Fibroblast of skin of left biceps (primary cell): ENCODE measurements at places on chromosomes 6 and 20.

- DNase-seq = no peak
Observed at GRCh38 chr6:105364243-105364642, 38.6 kb downstream of the PREP start.

- no peak for DNase-seq
Observed at GRCh38 chr6:65786815-65787214, 79.8 kb upstream of the EYS start.

GRCh38 chr6:5190507-5190906, 70.2 kb downstream of the LYRM4 start:
- peak; percentile 87 for DNase-seq

DNA sequence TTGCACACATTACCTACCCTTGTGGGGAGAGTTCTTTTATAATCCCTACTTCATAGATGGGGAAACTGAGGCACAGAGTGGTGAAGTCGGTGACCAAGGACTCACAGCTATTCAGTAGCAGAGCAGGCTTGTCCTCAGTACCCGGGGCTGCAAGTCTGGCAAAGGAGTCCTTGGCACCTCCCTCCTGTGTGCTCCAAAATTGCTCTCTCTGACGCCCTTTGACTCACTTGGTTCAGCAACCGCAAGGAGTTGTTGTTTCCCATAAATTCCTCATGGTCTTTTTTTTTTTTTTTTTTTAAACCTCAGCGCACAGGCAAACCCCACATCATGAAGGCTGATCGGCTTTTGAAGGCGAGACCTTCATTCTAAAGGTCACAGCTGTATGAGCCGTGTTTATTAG, 143.2 kb downstream of the CEBPB start:
- DNase-seq = peak; percentile 68

- no peak for DNase-seq
Observed at GRCh38 chr6:132068766-132069165, 117.6 kb upstream of the CCN2 start.

GRCh38 chr20:444117-444516, 18.2 kb downstream of the TBC1D20 start:
- DNase-seq = no peak

GRCh38 chr20:48957053-48957481, 35.6 kb downstream of the ARFGEF2 start:
- DNase-seq = no peak

GRCh38 chr20:43032459-43032858, 157.2 kb downstream of the PTPRT start:
- DNase-seq = no peak

GRCh38 chr6:157800420-157801237, 22.4 kb upstream of the SNX9 start:
- no peak for DNase-seq

DNA sequence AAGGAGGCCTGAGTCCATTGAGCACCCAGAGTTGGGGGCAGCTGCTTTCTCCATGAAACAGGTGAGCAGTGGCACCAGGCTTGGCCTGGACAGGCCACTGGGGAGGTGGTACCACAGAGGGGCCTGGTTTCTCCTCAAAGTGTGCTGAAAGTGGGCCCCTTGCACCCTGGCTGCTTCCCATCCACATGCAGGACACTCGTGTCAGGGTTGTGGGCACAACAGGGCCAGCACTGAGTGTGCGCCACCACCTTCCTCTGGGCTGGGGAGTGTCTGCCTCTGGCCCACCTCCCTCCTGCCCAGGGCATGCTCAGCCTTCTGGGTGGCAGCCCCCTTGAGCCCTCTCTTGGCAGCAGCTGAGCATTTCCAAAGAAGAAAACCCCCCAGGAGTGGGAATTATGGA, 5.2 kb upstream of the SLC22A1 start:
- no peak for DNase-seq

GRCh38 chr6:93278241-93278640, 141.1 kb downstream of the EPHA7 start:
- no peak for DNase-seq

DNA sequence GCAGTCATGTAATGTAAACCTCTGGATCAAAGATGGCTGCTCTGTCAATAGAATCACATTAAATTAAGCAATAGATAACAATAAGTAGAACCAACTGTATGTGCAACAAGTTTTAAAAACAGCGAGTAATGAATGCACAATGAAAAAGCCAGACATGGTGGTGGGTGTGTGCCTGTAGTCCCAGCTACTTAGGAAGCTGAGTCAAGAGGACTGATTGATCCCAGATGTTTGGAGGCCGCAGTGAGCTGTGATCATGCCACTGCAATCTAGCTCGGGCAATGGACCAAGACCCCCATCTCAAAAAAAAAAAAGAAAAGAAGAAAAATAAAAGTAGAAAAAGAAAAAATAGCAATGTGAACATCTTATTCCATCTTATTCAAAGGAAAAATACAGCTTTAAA, 558.7 kb upstream of the MMS22L start:
- DNase-seq = peak; percentile 90

GRCh38 chr20:9200620-9201019, 131.7 kb downstream of the PLCB4 start:
- DNase-seq = peak; percentile 53

DNA sequence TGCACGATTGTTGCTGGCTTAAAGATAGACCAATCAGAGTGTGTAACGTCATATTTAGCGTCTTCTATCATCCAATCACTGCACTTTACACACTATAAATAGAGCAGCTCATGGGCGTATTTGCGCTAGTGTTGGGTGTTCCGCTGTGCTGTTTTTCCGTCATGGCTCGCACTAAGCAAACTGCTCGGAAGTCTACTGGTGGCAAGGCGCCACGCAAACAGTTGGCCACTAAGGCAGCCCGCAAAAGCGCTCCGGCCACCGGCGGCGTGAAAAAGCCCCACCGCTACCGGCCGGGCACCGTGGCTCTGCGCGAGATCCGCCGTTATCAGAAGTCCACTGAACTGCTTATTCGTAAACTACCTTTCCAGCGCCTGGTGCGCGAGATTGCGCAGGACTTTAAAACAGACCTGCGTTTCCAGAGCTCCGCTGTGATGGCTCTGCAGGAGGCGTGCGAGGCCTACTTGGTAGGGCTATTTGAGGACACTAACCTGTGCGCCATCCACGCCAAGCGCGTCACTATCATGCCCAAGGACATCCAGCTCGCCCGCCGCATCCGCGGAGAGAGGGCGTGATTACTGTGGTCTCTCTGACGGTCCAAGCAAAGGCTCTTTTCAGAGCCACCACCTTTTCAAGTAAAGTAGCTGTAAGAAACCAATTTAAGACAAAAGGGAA, 57.9 kb downstream of the TRIM38 start:
- DNase-seq = peak; percentile 89

GRCh38 chr6:109458774-109459531, 3.4 kb upstream of the MICAL1 start:
- no peak for DNase-seq

DNA sequence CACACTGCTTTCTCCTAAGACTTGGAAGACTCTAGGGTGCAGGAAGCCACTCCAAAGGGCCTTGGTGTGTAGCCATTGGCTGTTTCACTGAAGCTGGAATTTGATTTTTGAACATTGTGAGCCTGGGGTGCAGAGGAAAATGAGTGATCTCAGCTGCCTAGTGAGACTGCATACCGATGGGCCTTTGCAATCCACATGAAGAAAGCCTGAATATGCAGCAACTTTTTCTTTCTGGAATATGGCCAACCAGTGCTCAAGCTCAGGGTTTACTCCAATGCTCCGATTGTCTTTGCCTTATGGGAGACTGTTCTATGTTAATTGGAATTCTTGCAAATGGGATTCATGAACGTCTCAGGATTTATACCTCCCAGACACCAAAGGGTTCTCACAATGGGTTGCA, 242.6 kb downstream of the DOK5 start:
- DNase-seq = no peak

- no peak for DNase-seq
Observed at GRCh38 chr6:117548797-117549301, 53.5 kb downstream of the GOPC start.

DNA sequence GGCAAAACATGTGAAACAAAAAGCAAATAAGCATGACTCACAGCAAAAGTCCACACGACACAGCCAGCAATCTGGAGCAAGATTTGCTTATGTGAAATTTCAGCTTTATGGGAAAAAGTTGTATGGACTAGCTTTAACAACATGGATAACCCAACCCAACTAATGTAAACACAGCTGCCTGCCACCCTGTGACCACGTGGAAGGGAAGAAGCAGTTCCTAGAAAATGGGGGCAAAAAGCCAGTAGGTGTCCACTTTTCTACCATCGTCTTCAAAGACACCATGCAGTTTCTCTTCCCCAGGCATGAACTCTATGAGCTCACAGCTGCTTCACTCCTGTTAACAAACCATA, 425.4 kb upstream of the RNF217 start:
- DNase-seq = no peak

- DNase-seq = no peak
Observed at GRCh38 chr6:11318835-11319813, 86.7 kb upstream of the NEDD9 start.

GRCh38 chr6:21749754-21750153, 156.2 kb downstream of the SOX4 start:
- DNase-seq = no peak

DNA sequence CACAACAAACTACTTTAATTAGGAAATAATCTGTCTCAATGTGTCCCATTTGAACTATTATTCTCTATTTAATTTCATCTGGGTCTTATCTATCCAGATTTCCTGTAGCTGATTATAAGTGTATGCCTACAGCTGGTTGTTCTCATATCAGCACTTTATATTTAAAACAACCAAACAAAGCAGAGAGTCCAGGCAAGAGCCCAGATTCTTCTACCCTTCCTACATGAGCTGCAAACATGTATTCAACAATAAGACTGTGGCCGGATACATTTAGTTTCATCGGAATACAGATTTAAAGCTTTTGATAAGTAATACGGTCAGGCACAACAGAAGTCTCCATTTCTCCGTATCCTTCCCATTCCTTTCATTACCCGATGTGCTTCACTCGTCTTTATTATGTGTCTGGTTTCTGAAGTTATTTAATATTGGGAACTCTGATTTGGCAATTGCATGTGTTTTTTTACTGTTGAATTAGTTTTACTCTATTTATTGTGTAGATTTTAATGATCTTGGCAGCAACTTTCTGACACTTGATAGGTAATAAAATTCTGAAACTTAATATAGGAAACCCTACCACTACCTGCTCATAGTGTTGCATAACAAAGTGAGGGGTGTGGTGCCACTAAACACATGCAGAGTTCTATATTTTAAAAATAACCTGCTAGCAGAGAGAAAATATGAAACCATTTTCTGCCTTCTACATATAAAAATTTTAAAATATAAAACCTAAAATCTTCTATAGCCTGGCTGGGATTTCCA, 653.5 kb upstream of the PTCHD4 start:
- no peak for DNase-seq
